ENCODE measurements at places on chromosomes 12 and 14.

GRCh38 chr14:55813630-55814029, 233.6 kb downstream of the KTN1 start:
- DNase-seq, result no peak

DNA sequence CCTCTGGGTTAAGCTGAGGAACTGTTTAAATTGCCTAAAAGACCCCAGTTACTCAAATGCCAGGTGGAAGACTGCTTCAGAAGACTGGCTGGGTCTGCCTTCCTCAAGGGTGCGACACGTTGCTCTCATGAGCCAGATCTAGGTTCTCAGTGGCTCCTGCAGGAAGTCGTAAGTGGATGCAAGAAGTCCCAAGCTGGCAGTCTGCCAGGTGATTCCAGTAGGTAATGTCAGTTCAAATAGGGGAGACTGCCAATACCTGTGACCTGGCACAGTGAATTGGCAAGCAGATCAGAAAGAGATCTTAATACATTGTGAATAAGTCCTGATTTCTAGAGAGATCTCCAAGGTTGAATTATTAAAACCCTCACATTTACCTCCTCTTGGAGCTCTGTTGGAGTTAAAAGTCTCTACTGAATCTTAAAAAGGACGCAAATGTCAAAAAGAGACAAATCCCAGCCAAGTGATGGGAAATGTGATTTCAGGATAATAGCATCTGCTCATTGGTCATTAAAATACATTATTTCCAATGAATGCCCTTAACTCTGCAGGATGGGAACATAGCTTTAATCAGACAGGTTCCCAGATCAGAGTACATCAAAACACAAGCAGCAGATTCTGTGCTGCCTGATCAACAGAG, 98.8 kb upstream of the FRMD6 start:
- peak; percentile 2 for DNase-seq

- no peak for DNase-seq
Measured at GRCh38 chr14:54809767-54810166, 92.9 kb downstream of the GCH1 start.

GRCh38 chr14:51225751-51226150, 14.3 kb upstream of the TMX1 start:
- DNase-seq, result no peak

DNA sequence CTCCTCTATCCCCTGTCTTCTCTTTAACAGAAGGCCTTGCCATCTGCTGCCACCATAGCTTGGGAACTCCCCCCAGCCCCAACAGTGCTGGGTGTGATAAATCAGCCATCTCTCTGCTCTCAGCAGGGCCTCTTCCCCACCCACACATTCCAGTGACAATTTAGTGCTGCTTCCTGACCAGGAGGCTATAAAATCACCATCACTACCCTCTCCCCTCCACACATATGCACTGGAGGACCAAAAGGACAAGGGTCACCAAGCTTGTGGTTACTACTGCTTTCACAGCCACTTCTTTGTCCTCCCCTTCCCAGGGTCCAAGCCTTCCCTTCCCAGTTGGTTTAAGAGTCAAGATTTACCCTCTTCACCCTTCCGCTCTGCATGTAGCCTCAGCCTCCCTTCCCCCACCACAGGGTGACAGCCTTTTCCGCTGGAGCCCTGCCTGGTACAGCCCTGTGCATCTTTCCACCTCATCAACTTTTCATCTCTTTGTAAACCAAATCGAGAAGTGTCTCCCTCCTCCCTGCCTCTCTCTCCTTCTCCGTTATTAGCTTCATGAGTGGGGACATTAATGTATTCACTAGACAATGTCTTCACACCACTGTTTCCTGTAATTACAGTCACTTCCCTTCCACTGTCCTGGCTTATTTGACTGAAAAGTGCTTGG, 9.4 kb downstream of the PSMB5 start:
- no peak for DNase-seq

DNA sequence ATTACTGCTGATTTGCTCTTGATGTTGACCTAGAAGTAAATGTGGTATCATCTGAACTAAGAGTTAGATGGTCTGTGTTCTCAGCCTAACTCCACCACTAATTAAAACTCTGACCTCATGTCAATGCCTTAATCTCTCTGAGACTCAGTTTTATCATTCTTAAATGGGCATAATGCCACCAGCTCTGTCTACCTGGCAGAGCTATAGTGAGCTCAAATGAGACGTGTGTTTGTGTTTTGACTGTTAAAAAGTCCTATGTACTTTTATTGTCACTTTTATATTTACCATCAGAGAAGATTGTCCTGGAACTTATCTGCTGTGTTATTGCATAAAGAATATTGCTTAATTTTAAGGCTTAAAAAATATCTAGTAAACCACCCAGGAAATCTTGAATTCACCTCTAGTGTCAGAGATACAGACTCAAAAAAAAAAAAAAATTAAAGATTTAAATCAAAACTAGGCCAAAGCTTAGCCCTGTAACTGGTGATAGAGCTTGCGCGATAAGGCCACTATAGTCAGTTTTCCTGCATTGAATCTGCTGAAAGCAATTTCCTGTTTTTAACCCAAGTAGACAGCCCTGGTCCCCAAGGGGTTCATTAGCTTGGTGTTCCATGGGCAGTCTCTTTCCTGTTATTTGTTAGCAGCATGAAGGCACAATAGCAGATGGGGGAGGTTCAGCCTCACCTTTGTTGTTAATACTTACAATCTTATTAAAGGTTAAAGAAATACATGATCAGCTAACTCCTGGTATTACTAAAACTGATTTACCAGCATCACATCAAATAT, 261.8 kb downstream of the ATP23 start:
- DNase-seq, result no peak

GRCh38 chr12:102300824-102301461, 103.3 kb upstream of the PMCH start:
- DNase-seq, result no peak

DNA sequence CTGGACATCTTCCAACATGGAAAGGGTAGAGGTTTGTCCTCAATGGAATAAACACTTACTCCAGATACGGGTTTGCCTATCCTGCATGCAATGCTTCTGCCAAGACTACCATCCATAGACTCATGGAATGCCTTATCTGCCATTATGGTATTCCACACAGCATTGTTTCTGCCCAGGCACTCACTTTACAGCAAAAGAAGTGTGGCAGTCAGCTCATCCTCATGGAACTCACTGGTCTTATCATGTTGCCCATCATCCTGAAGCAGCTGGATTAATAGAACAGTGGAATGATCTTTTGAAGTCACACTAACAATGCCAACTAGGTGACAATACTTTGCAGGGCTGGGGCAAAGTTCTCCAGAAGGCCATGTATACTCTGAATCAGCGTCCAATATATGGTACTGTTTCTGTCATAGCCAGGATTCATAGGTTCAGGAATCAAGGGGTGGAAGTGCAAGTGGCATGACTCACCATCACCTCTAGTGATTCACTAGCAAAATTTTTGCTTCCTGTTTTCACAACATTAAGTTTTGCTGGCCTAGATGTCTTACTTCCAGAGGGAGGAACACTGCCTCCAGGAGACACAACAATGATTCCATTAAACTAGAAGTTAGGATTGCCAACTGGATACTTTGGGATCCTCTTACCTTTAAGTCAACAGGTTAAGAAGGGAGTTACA, 140.4 kb downstream of the SLC35F4 start:
- DNase-seq, result no peak

- DNase-seq, result no peak
Measured at GRCh38 chr14:29782041-29782440, 145.6 kb downstream of the PRKD1 start.
